GF-D8 (cell line): ENCODE measurements at places on chromosomes 13 and 19.

DNA sequence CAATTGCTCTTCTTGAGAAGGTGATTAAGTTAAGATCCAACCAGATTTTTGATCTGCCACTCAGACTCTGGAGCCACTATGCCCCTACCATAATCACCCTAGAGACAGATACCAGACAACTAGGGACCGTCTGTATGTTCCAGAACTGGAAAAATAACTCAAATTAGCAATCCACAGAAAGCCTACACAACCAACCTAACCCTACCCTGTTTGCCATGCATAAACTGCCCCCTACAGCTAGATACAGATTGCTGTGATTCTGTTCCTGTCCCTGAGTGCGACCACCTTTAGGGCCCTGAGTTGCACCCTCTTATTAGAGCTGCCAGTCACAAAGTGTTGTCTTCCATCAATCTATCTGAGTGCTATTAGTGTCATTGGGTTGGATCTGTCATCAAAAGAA, 929.8 kb upstream of the SLITRK1 start:
- DNase-seq, result no peak

DNA sequence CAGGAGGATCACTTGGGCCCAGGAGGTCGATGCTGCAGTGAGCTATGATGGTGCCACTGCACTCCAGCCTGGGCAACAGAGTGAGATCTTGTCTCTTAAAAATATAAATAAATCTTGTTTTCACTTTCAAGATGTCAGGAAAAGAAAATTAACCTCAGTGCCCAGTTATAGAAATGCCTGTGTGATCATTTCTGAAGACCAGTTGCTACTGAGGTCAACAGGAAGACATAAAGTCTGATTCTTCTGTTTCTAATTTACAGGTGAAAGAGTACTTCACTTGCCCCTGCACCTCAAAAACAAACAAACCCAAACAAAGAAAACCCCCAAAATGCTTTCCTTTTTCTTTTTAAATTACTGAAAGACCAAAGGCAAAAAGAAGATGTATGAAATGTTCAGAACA, 174.3 kb upstream of the NBEA start:
- DNase-seq, result no peak

DNA sequence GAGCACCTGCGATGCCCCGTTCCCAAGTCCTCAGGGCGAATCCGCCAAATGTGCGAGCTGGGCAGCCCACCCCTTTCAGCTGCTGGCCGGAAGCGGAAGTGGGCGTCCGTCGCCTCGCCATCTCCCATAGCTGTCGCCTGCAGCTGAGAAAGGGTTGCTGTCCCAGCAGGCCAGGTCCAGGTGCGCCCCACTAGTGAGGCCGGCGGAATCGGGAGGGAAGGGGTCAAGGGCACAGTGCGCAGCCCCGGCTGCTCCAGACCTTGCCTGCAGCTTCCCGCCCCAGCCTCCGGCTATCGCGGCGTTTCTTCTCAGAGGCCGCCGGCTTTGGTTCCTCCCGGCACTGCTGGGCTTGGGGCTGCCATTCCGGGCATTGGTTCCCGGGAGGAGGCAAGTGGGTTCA, at the start of gene ZNF177:
Gene ZNF177 (plus strand): TSS at position 109 of the 400 bp plus-strand sequence. CDS start 15,299 bp downstream, outside the sequence.
- DNase-seq, result no peak

- no peak for DNase-seq
Measured at GRCh38 chr13:63449550-63449949, 2033.9 kb upstream of the PCDH20 start.

GRCh38 chr19:46863818-46864629, 3.2 kb downstream of the ARHGAP35 start:
- no peak for DNase-seq

DNA sequence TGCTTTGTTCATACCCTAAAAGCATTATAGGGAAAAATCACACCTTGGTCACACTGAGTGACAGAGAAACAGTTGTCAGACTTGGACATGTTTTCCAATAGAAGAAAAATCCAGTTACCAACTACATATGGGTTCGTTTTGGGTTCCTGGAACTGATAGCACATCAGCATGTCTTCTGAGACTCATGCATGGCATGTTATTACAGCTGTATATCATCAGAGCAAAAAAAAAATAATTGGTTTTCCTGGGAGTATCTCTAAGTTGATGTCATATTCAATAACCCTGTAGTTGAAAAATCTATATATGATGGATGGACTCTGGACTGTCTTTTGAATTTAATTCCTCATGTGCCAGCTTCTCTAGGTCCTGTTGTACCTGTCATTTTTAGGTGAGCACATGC, 211.6 kb downstream of the DNAJC15 start:
- no peak for DNase-seq

DNA sequence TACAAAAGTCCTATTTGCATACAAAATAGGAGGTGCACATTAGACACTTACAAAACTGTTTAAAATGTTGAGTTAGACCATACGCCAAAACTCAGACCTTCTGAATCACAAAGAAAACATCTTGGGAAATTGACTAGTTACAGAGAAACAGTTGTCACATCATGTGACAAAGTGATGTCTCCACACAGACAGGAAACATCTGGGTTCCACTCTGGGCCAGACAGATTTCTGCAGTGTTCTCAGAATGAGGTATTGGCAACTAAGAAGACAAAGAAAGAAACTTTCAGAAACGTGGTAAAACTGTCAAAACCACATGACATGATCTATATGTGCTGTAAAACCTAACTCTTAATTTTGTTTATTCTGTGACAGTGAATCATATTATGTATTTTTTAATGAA, 6.7 kb downstream of the ZNF793 start:
- peak; percentile 6 for DNase-seq

DNA sequence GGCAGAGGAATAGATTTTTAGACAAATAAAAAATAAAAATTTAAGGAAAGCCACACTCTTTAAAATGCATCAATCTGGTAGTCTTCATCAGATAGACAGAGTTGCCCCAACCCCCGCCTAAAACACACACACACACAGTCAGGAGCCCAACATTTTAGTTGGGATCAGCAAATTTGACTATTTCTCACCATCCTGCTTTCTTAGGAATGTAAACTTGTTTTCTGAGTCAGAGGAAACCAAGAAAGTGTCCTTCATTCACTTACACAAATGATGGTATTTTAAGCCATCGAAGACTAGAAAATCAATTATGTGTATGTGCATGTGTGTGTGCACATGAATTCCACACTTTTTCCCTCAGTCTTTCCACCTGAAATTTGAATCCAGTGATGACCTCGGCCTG, 1657.5 kb downstream of the SLITRK1 start:
- DNase-seq, result no peak

DNA sequence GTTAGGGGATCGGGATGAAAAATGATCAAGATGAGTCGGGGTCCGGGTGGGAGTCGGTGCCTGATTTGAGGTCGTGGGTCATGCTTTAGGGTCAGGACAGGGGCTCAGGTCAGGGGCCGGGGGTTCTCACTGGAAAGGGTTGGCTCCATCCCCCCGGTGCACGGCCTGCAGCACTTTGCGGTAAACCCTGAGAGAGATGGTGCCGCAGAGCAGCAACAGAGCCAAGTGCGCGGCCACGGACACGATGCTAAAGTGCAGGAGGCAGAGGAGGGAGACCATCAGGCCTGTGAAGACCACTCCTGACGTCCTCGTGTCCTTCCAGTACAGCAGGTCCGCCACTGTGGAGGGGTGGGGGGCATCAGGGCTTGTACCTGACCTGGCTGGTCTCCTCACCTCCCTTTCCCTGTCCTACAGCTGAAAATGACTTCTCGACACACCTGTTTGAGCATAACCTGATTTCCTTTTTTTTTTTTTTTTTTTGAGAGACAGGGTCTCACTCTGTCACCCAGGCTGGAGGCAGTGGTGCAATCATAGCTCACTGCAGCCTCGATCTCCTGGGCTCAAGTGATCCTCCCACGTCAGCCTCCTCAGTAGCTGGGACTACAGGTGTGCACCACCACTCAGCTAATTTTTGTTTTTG, 7.5 kb downstream of the RTN2 start:
- DNase-seq, result no peak

- DNase-seq, result no peak
Measured at GRCh38 chr19:34666958-34667265, 10.0 kb downstream of the SCGB2B2 start.

- peak; percentile 90 for DNase-seq
Measured at GRCh38 chr13:79389026-79389425, 17.0 kb downstream of the RBM26 start.
